ENCODE measurements at places on chromosomes 3 and 15.
A peak's percentile ranks its signal among the peaks of the same experiment; 100 is the strongest.

DNA sequence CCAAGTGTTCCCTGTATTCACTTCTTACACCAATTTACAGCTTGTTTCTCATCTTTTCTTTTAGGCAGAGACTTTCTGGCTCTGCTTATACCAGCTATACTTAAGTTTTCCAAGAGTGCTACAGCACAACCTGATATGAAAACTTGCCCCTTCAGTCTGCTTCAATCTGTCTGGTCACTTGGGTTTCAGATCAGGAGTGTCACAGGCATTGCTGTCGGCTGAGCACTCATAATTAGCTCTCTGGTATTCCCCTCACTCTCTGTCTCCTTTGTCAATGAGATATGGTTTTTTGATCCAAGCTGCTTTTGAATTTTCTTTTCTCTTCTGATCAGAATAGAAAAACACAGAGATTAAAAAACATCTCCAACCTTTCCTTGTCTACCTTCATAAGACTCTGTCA lies 194.9 kb upstream of the UMPS start:
- H3K4me3 ChIP-seq, result no peak overlapping the region
- H3K27ac ChIP-seq, result no peak overlapping the region
- H3K36me3 ChIP-seq, result no peaks in the 10 kb centered on the region
- no peaks in the 10 kb centered on the region for H3K4me1 ChIP-seq
- DNase-seq, result no peak

- H3K36me3 ChIP-seq, result no peaks in the 10 kb centered on the region
- no peak overlapping the region for H3K27ac ChIP-seq
- no peaks in the 10 kb centered on the region for H3K4me1 ChIP-seq
- H3K4me3 ChIP-seq, result no peak overlapping the region
- no peaks in the 10 kb centered on the region for H3K27me3 ChIP-seq
These were observed 429.2 kb upstream of the NR2F2 start for GRCh38 chr15:95901271-95901670.

GRCh38 chr3:160200353-160200752 lies 24.9 kb upstream of the C3orf80 start:
- no peak for DNase-seq
- no peaks in the 10 kb centered on the region for H3K27me3 ChIP-seq
- no peaks in the 10 kb centered on the region for H3K4me1 ChIP-seq
- no peak overlapping the region for H3K4me3 ChIP-seq
- no peak overlapping the region for H3K27ac ChIP-seq
- no peaks in the 10 kb centered on the region for H3K36me3 ChIP-seq

GRCh38 chr3:155372281-155372680 lies 78.8 kb upstream of the STRIT1 start:
- H3K36me3 ChIP-seq, result no peaks in the 10 kb centered on the region
- no peaks in the 10 kb centered on the region for H3K4me1 ChIP-seq
- no peak overlapping the region for H3K27ac ChIP-seq
- H3K27me3 ChIP-seq, result no peaks in the 10 kb centered on the region
- no peak for DNase-seq

DNA sequence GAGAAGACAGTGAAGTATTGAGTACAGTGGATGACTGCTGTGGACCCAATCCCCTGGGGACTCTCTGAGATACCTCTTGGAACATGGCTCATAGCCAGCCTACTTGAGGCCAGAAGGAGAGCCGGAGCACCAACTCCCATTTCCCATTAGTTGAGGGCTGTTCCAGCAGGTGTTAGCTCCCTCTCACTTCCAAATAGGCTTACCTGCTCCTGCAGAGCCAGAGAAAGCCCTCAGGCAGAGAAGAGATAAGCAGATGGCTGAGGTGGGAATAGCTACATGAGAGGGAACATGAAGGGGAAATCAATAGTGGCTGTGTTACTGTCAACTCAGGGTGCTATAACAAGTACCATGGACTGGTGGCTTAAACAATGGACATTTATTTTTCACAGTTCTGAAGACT lies 4.6 kb upstream of the CCK start:
- H3K27ac ChIP-seq, result no peak overlapping the region
- DNase-seq, result no peak
- H3K4me1 ChIP-seq, result no peaks in the 10 kb centered on the region
- H3K27me3 ChIP-seq, result peaks cover 32% of the 10 kb centered on the region

- H3K4me3 ChIP-seq, result no peak overlapping the region
- H3K27me3 ChIP-seq, result no peaks in the 10 kb centered on the region
- no peak overlapping the region for H3K27ac ChIP-seq
- no peak for DNase-seq
These were observed 224.2 kb upstream of the CHRNA7 start for GRCh38 chr15:31806106-31806505.

DNA sequence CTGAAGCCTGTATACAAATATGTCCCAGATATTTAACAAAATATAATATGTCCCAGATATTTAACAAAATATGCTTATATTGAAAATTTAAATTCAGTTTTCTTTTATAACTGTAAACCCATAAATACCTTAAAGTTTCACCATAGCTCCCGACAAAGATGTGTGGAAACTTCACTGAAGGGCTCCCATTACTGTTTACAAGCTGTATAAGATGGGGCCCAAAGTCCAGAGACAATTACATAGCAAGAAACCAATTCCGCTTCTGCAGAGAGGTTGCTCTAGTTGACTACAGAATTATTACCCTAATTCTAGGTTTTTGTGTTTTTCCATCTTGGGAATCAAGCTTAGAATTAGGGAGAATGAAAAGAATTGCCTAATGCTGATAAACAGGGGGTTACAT lies 102.6 kb upstream of the EPHA6 start:
- DNase-seq, result no peak
- no peak overlapping the region for H3K4me3 ChIP-seq
- no peaks in the 10 kb centered on the region for H3K4me1 ChIP-seq
- H3K27ac ChIP-seq, result no peak overlapping the region

DNA sequence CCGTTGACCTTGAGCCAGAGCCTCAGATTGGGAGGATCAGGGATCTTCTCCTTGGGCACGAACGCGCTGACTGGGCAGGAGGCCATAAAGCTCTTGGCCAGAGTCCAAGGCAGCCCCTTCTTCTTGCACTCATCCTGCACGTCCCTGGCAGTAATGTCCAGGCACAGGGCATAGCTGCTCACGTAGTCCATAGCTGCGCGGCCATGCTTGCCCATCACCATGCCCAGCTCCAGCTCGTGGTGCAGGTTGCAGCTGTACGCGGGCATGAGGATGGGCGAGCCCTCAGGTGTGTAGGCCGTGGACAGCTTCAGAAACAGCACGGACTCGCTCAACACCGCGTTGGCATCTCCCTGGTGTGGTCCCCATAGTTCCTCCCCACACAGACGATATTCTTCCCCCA lies 17.9 kb upstream of the RPLP1 start:
- no peak for DNase-seq
- no peak overlapping the region for H3K4me3 ChIP-seq
- H3K36me3 ChIP-seq, result peaks cover 60% of the 10 kb centered on the region
- H3K27ac ChIP-seq, result no peak overlapping the region

GRCh38 chr3:71112576-71112975 lies 471.0 kb downstream of the FOXP1 start:
- no peak overlapping the region for H3K27ac ChIP-seq
- no peaks in the 10 kb centered on the region for H3K4me1 ChIP-seq
- DNase-seq, result no peak
- no peaks in the 10 kb centered on the region for H3K27me3 ChIP-seq
- H3K36me3 ChIP-seq, result peaks cover 33% of the 10 kb centered on the region
- no peak overlapping the region for H3K4me3 ChIP-seq

- DNase-seq, result no peak
- H3K4me3 ChIP-seq, result no peak overlapping the region
- H3K36me3 ChIP-seq, result no peaks in the 10 kb centered on the region
- H3K27ac ChIP-seq, result no peak overlapping the region
- no peaks in the 10 kb centered on the region for H3K27me3 ChIP-seq
- H3K4me1 ChIP-seq, result no peaks in the 10 kb centered on the region
These were observed 907.8 kb downstream of the ROBO2 start for GRCh38 chr3:77947671-77948070.

GRCh38 chr3:66588340-66588847 lies 87.6 kb upstream of the LRIG1 start:
- H3K4me3 ChIP-seq, result no peak overlapping the region
- H3K27ac ChIP-seq, result no peak overlapping the region
- H3K36me3 ChIP-seq, result no peaks in the 10 kb centered on the region
- no peaks in the 10 kb centered on the region for H3K4me1 ChIP-seq
- H3K27me3 ChIP-seq, result no peaks in the 10 kb centered on the region

DNA sequence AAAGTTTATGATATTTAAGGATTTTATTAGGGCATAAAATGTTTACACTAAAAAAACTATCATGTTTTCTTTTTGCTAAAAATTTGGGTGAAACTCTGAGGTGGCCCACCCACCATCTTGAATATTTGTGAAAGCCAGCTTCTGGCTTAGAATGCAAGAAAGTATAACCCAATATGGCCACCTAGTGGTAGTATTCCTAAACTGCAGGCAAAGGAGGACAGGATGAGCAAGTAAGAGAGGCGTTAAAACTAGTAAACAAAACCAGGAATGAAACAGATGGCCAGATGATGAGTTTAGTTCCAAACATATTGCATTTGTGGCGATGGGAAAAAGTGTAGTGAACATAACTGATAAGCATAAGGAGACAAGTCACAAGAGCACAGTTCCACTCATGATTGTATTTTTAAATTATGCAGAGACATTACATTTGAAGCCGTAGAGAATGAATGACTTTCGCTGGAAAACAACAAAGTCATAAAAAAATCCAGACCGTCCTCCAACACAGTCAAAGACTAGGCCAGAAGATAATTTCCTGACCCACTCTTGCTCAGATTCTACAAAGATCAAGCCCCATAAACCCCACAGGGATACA lies 103.3 kb upstream of the PRTG start:
- no peaks in the 10 kb centered on the region for H3K27me3 ChIP-seq
- DNase-seq, result peak; percentile 51
- no peak overlapping the region for H3K4me3 ChIP-seq
- H3K27ac ChIP-seq, result no peak overlapping the region

DNA sequence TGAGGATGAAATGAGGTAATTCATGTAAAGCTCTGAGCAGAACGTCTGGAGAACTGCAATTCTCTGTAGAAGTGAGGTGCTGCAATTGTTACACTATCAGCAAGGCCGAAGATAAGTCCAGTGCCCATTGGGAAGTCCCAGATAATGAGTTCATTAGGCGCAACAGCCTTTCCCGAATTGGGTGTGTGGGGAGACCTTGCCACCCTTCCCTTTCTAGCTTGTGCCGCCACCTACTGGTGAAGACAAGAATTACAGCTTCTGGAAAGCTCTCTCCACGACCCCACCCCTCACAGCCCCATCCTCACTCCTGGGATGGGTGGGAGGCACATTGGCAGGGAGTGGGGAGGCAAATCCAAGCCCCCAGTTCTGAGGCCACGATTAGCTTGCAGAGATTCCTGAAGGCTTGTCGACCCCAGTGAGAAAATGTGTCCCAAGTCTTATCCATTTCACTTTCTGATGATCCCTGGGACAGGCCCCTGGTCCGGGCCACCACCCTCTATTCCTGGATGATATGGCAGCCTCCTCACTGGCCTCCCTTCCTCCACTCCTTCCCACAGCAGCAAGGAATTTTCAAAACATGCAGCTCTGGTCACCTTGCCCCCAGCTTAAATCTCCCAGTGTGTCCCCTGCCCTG lies 36.4 kb downstream of the FAM3D start:
- peak; percentile 25 for DNase-seq
- H3K27ac ChIP-seq, result no peak overlapping the region
- H3K4me1 ChIP-seq, result no peaks in the 10 kb centered on the region
- no peaks in the 10 kb centered on the region for H3K36me3 ChIP-seq
- no peak overlapping the region for H3K4me3 ChIP-seq
- H3K27me3 ChIP-seq, result no peaks in the 10 kb centered on the region

- no peaks in the 10 kb centered on the region for H3K4me1 ChIP-seq
- H3K27ac ChIP-seq, result no peak overlapping the region
- no peaks in the 10 kb centered on the region for H3K27me3 ChIP-seq
- no peaks in the 10 kb centered on the region for H3K36me3 ChIP-seq
These were observed 224.4 kb upstream of the ATP11B start for GRCh38 chr3:182568876-182569275.

GRCh38 chr3:105857601-105858000 lies 11.2 kb downstream of the CBLB start:
- peaks cover 2% of the 10 kb centered on the region for H3K36me3 ChIP-seq
- no peak overlapping the region for H3K27ac ChIP-seq
- DNase-seq, result no peak
- peaks cover 4% of the 10 kb centered on the region for H3K4me1 ChIP-seq
- no peak overlapping the region for H3K4me3 ChIP-seq

- H3K27me3 ChIP-seq, result no peaks in the 10 kb centered on the region
- DNase-seq, result no peak
- H3K36me3 ChIP-seq, result peaks cover 93% of the 10 kb centered on the region
- no peak overlapping the region for H3K27ac ChIP-seq
- no peak overlapping the region for H3K4me3 ChIP-seq
These were observed 28.3 kb downstream of the MKRN2 start for GRCh38 chr3:12585181-12585580.

DNA sequence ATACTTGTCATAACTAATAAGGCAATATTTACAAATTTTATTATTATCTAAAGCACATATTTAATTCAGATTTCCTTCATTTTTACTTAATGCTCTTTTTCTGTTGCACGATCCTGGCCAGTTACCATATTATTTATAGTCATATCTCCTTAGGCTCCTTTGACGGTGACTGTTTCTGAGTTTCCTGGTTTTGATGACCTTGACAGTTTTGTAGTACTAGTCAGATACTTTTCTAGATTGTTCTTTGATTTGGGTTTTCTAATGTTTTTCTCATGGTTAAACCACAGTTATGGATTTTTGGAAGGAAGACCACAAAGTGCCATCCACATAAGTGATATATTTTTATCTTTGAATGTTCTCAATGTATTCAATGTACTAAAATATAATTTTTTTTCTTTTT lies 171.0 kb upstream of the NANOGP8 start:
- no peak overlapping the region for H3K27ac ChIP-seq
- no peak overlapping the region for H3K4me3 ChIP-seq
- H3K4me1 ChIP-seq, result no peaks in the 10 kb centered on the region
- H3K27me3 ChIP-seq, result no peaks in the 10 kb centered on the region

DNA sequence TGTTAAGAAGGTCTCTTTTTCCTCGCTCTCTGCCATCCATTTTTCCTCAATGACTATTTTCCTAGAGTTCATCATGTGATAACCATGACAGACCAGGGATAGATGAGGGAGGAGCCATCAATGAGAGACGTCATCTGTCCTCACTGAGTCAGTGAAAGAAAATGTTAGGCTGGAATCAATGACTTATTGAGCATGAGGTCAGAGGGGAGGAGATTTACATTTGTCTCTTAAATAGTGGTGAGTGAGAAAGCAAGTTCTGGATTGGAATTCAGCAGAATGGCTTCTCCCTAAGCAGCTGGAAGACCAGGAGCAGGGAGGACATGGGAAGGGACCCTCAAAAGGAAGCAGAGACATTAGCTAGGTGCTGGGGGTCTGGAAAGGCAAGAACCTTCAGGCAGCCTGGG lies 28.2 kb upstream of the USP3 start:
- H3K4me1 ChIP-seq, result peaks cover 47% of the 10 kb centered on the region
- no peak for DNase-seq
- no peak overlapping the region for H3K4me3 ChIP-seq

GRCh38 chr15:40847223-40847961 lies 3.5 kb downstream of the SPINT1 start:
- H3K27ac ChIP-seq, result peak overlapping the region; percentile 77
- peaks cover 40% of the 10 kb centered on the region for H3K4me1 ChIP-seq
- peaks cover 6% of the 10 kb centered on the region for H3K27me3 ChIP-seq
- peak overlapping the region; percentile 23 for H3K4me3 ChIP-seq
- DNase-seq, result peak; percentile 86
- H3K36me3 ChIP-seq, result peaks cover 11% of the 10 kb centered on the region

- no peak overlapping the region for H3K27ac ChIP-seq
- no peaks in the 10 kb centered on the region for H3K36me3 ChIP-seq
- no peak for DNase-seq
These were observed 425.3 kb upstream of the UBE2E2 start for GRCh38 chr3:22777834-22778233.

GRCh38 chr15:99098426-99098825 lies 6.5 kb upstream of the SYNM start:
- peaks cover 7% of the 10 kb centered on the region for H3K27me3 ChIP-seq
- peaks cover 3% of the 10 kb centered on the region for H3K4me1 ChIP-seq
- H3K4me3 ChIP-seq, result no peak overlapping the region
